ENCODE measurements at places on chromosomes 3 and 15. TPM values are rescaled to one million over a fixed set of nuclear protein-coding genes. Genes with fewer than 3 reads are reported as not detected.

DNA sequence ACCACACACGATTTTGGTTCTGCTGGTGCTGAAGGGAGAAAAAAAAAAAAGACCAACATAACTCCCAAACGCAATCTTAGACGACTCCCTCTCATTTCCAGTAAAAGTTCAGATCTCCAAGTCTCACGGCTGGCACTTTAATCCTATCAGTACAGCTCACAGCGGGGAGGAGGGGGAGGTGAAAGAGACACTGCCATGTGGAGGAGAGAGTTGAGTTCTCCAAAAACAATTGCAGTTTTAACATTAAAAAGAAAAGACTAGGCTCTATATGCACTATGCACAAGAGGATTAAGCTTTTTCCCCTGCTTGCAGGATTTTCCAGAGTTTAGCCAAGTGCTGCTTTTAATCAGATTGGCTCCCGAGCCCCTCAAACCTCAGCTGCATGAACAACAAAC lies 16.8 kb downstream of the BMF start:
- no peak for DNase-seq

DNA sequence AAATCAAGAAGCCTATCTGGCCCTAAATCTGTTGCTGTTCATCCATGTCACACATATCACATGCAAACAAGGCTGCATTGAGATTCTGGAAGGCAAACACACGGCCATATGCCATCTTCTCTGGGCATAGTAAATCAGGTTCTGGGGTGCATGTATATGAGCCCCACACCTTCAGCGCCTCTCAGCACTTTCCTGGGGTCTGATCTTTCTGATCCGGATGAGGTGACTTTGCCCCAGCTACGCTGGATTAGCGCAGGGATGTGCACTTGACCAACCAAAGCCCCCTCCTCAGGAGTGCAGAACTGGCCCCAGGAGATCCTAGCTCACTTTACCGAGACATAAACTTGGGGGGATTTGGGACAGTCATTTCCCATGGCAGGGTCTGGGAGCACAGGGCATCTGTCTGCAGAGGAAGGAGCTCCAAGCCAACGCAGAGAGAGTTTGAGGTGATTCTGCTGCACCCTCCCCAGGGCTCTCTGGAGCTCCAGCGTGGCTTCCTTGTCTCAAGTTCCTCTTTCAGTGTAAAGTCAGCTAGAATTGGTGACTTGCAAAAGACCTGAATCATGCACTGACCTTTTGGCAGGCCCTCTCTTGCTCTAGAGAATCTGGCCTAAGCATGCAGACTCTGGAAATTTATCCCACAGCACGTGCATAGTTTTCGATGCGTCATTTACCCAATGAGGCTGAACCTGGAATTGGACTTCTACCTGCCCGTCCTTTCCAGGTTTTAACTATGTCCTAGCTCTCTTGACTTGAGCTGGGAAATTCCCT lies 63.5 kb upstream of the KLF13 start:
- no peak for DNase-seq

GRCh38 chr3:49469037-49469935 lies 781 bp upstream of the DAG1 start:
- peak; percentile 95 for DNase-seq

- peak; percentile 45 for DNase-seq
Measured at GRCh38 chr3:30520699-30521098, 85.7 kb upstream of the TGFBR2 start.

DNA sequence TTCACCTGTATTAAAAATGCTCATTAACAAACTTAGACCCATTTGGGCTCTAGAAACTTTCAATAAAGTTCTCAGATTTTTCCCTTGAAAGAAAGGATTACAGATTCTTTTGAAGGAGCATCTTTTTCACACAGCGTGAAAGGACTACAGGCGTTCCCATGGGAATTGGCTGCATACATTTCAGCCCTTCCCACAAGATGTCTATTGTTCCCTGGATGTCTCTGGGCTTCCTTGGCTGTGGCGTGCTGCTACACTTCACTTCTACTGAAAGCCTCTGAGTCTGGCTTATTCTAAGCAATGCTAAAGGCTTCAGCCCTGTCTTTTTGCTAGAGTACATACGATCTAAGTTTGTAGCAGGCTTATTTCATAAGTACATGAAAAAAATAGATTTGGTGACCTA lies 1.4 kb downstream of the VEPH1 start:
- DNase-seq: peak; percentile 8

GSK3B gene
- 54.6 TPM for total RNA-seq

DGKG gene
- total RNA-seq: 2.2 TPM
